Left colon (tissue), 2 donors: ENCODE measurements at places on chromosomes 5 and 9. TPM values are rescaled to one million over a fixed set of nuclear protein-coding genes. Genes with fewer than 3 reads are reported as not detected.

DNA sequence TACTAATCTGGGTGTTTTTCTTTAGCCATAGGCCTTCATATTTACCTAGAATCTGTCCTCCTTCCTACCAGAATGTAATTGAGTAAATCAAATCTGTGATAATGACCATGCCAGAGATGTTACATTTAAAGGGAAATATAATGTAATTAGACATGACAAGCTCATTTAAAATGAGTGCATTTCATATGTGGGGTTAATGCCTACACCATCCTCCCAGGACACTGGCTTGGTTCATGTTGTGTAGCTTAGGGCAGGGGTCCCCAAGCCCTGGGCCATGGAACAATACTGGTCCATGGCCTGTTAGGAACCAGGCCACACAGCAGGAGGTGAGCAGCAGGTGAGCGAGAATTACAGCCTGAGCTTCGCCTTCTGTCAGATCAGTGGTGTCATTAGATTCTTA lies 276.9 kb upstream of the DAP start:
- DNase-seq = no peak

- no peak for DNase-seq
These were observed 49.1 kb upstream of the SLIT3 start for GRCh38 chr5:169350016-169350415.

DNA sequence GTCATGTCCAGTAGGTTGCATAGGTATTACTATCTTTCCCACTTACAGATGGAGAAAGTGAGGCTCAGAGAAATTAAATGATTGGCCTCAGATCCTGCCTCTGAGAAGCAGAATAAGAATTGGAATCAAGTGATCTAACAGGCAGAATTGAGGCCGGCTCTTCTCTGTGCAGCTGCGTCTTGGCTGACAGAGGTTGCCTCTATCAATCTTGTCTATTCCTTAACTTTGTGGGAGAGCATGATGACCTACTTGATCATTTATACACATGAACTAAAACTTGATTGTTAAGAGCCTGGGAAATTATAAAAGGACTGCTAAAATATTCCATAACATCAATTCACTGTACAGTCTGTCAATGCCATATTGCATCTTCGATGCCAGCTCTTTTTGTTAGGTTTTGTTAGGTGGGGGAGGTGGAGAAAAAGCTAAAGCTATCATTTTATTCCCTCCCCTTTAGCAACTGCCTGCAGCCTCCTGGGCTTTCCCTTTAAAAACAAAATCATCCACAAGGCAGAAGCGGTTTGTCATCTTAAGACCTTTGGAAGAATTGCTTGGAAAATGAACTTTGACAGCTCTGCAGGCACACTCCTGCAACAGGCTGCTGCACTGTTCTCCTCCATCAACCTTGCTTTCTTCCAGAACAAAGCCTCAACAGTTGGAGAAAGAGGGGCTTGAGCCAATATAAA lies 247.4 kb downstream of the SMARCA2 start:
- DNase-seq = no peak

GRCh38 chr5:68274847-68275651 lies 59.5 kb downstream of the PIK3R1 start:
- no peak for DNase-seq

- peak; percentile 28 for DNase-seq
These were observed 24.3 kb downstream of the CPLX2 start for GRCh38 chr5:175895686-175896102.

GRCh38 chr9:90107040-90107725 lies 502.4 kb downstream of the GADD45G start:
- DNase-seq = no peak

- no peak for DNase-seq
These were observed 34.9 kb downstream of the NSA2 start for GRCh38 chr5:74801941-74802340.

DNA sequence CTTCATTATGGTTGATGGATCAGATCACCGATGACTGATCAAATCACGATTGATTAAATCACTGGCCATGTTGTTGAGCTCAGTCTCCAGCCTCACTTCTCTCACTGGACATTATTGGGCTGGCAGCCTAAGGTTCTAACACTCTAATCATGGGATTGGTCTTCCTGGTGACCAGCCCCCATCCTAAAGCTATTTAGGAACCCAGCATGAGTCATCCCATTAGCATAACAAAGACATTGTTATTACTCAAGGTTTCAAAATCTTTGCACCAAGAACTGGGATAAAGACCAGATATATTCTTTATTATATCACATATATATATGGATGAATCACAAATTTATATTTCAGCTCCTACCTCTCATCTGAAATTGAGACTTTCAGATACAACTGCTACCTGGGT lies 272.1 kb upstream of the IL12B start:
- DNase-seq = no peak

DNA sequence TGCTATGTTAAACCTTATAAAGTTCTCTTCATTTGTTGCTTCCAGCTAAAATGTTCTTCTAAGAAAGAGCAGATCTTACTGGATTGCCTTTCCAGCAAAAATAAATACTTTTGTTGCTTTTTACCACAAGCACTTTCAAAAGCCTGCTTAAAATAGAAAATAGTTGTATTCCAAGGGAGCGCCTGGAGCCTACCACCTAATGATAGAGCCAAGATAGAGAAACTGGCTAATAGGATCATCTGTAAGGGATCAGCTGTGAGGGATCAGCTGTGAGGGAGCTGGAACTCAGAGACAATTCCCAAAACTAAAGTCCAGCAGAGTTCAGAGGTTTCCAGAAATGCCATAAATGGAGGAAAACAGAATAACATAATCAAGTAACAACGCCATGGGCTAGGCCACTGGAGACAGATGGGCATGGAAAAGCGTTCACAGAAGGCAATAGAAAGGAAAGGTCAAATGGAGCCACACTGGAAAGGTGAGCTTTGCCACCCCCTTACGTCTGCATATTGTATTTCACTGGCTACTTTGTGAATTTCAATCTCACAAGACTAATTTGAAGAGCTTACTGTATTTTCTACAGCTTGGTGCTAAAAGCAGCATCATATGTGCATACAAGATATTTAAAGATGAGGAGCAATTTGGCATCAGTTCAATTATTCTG lies 140.6 kb upstream of the TLE4 start:
- no peak for DNase-seq

- no peak for DNase-seq
These were observed 8.3 kb downstream of the SHB start for GRCh38 chr9:38060681-38061080.

DNA sequence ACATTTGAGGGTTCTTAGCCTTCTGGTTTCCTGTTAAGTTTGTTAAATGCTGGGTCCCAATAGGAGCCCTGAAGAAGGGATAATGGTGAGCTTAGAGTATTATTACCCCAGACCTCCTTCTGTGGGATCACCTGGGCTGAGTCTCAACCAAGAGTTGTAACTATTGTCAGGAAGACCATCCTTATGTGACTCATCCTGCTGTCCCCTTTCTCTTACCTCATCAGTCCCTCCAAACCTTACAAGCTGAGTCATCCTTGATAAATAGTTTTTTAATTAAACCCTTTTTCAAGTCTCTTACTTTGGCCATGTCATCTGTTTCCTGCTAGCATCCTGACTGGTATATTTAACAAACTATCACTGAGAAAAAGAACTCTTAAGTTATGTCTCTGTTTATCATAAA lies 502.8 kb downstream of the LRRC70 start:
- DNase-seq = no peak

Gene TAF11L5
- total RNA-seq = not detected

Gene CAPSL
- total RNA-seq = not detected

Gene TRMT10B
- total RNA-seq = 7.2 TPM

Gene NINJ1
- 17.7 TPM for total RNA-seq

Gene TMEM215
- not detected for total RNA-seq
